SK-MEL-5 (cell line): ENCODE measurements at places on chromosomes 16 and 17. TPM values are rescaled to one million over a fixed set of nuclear protein-coding genes. Genes with fewer than 3 reads are reported as not detected.

Gene CDK5RAP3
- total RNA-seq: 39.3 and 46.2 TPM in 2 replicates

Gene NPB
- 0.08 and 0.34 TPM in 2 replicates for total RNA-seq

Gene SYT17
- 17.3 and 18.5 TPM in 2 replicates for total RNA-seq

Gene HBA1
- total RNA-seq: not detected in 2 replicates

- no peak for DNase-seq
Observed at GRCh38 chr16:65751622-65752521, 614.6 kb upstream of the CDH5 start.

- DNase-seq: peak; percentile 82
Observed at GRCh38 chr17:65794572-65794971, 233.1 kb upstream of the AXIN2 start.

GRCh38 chr17:12993631-12994030 is 24.2 kb downstream of the ELAC2 start:
- DNase-seq: no peak

GRCh38 chr16:79673635-79674034 is 73.1 kb upstream of the MAF start:
- no peak for DNase-seq

DNA sequence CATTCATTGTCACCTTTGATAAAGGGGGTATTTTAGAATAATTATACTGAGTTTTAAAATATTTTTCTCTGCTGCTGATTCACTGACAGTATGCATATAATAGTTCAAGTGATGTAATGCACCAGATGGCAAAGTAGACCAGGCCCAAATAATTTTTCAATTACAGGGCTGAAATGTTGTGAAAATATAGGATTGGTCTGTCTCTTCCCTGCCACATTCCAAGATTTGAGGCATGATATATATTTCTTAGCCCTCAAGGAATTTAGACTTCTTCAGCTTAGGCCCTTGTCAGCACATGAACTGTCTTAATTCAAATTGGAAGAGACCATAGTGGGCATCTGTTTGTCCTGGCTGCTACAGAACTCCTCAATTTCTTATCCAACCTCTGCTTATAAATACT is 39.2 kb upstream of the SLC12A3 start:
- no peak for DNase-seq

DNA sequence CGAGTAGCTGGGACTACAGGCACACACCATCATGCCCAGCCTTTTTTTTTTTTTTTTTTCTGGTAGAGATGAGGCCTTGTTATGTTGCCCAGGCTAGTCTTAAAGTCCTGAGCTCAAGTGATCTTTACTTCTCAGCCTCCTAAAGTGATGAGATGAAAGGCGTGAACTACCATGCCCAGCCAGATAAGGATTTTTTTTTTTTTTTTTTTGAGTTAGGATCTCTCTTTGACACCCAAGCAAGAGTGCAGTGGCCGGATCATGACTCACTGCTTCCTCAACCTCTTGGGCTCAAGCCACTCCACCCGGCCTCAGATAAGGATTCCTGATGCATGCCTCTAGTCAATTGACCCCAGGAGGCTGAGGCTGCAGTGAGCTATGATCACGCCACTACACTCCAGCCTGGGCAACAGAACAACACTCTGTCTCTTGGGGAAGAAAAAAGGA is 11.2 kb upstream of the PLEKHG4 start:
- DNase-seq: no peak

DNA sequence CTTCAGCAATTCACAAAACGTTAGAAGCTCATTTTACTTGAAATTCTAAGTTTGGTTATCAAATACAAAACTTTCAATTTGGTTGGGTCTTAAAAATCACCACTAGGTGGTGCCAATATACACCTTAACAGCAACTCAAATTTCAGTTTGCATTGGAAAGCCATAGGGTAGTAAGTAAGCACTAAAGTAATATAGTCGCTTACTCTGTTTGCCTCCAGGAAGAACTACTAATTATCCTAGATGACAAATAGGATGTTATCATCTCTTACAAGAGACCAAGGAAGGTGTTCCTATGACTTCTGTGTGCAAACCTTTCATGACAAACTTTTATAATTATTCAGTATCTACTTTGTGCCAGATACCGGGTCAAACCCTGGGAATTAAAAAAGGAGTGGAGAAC is 93.3 kb downstream of the MYO1D start:
- peak; percentile 71 for DNase-seq

- DNase-seq: no peak
Observed at GRCh38 chr16:86133847-86134375, 234.9 kb downstream of the IRF8 start.

- peak; percentile 17 for DNase-seq
Observed at GRCh38 chr17:17391668-17392370, 85.0 kb upstream of the MED9 start.
